Right ventricle myocardium inferior (tissue), 1 donor: ENCODE measurements at places on chromosomes 1 and 21.

DNA sequence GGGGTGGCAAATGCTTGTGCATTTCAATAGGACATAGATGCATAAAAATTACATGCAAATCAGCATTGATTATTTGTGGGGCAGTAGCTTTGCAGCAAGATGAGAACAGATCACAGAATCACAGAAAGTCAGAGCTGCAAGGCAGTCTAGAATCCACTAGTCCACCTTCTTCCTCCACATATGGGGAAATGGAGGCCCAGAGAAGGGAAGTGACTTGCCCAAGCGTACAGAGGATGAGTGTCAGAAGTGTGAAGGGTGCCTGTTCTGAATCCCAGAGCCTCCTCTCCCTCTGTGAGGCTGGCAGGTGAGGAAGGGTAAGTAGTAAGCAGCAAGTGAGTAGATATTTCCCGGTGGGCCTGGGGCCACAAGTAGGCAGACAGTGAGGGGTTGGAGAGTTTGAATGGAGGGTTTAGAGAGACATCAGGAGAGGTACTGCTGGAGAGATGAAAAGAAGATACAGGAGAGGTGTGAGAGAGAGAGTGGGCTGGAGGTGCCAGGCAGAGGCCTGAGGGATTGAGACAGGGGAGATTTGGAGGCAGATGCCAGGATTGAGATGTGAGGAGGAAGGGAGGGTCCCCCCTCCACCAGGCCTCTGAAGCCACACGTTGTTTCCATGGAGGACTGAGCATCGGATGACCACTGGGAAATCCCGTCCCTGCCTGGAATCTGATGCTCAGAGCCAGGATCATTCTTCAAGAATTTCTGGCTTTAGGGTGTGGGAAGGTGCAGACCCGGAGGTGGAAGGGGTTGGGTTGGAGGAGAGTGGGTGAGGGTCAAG lies 4.8 kb upstream of the MYOG start:
- DNase-seq, result no peak

- DNase-seq, result no peak
These were observed 296.4 kb downstream of the PTPRU start for GRCh38 chr1:29532751-29533150.

- DNase-seq, result no peak
These were observed 177.3 kb downstream of the KCTD3 start for GRCh38 chr1:215744419-215744818.

GRCh38 chr1:228488818-228489674 lies 1.9 kb downstream of the RNF187 start:
- no peak for DNase-seq

DNA sequence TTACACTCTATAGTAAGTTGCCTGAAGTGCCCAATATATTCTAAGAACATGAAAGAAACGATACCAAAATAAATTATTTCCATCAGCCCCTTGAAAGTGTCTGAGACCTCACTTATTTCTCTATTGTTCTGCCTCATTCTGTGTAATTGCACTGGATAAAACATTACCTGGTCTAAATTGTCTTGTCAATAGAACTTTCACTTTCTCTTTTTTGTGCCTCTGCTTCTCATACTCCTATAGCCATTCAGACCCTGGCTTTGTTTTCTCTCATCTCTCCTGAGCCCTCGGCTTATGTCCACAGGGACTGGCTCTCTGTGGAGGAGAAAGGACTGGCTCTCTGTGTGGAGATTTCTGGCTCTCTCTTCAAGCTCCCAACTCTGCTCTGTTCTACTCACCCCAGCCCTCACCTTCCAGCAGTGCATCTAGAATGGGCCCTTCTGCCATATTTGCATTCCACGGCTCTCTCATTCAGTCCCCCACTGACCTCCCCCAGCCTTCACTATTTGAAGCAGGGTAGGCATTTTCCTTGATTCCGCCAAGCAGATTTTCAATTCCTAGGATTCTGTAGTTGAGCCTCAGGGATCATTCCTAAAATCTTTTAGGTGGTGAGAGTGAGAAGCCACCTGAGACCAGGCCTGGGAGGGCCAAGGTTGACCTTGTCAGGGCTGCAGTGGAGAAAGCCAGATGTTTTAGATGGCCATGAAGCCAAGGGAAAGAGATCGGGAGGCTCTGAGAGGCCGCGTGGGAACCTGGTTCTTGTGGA lies 15.9 kb upstream of the GALNT2 start:
- DNase-seq, result no peak

GRCh38 chr21:34343838-34344381 lies 19.9 kb upstream of the KCNE2 start:
- no peak for DNase-seq

DNA sequence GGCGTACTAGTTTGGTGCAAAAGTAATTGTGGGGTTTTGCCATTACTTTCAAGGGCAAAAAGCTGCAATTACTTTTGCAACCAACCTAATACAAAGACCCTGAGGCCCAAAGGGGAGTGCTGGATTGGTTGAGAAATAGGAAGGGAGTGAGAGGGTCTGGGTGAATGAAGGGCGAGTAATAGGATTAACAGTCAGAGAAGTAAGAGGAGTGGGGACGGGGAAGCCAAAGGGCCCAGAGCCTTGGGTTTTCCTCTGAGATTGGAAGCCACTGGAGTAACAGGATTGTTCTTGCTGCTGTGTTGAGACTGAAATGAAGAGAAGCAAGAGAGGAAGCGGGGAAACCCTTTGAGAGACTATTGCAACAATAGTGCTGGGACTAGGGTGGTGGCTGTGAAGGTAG lies 19.0 kb upstream of the PRELP start:
- DNase-seq, result no peak

DNA sequence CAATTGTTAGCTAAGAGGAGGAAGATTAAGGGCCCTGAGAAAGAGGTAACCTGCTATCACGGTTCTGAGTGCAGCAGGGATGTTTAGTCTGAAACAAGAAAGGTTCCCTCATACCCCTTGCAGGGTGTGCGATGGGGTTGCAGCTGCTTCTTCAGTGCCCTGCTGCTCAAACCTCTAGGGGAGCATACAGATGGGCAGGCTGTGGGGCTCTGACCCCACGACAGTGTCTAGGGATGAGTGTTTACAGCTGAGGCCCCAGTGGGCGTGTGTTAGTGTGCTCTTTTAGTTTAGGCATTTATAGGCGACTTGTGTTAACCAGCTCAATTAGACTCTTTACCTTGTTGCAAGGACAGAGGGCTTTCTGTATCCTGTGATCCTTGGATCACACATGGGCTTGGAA lies 41.3 kb upstream of the PLA2G5 start:
- peak; percentile 61 for DNase-seq

GRCh38 chr1:201447903-201448871 lies 20.8 kb downstream of the PHLDA3 start:
- DNase-seq, result peak; percentile 86

GRCh38 chr1:59446257-59446901 lies 149.5 kb downstream of the FGGY start:
- no peak for DNase-seq

DNA sequence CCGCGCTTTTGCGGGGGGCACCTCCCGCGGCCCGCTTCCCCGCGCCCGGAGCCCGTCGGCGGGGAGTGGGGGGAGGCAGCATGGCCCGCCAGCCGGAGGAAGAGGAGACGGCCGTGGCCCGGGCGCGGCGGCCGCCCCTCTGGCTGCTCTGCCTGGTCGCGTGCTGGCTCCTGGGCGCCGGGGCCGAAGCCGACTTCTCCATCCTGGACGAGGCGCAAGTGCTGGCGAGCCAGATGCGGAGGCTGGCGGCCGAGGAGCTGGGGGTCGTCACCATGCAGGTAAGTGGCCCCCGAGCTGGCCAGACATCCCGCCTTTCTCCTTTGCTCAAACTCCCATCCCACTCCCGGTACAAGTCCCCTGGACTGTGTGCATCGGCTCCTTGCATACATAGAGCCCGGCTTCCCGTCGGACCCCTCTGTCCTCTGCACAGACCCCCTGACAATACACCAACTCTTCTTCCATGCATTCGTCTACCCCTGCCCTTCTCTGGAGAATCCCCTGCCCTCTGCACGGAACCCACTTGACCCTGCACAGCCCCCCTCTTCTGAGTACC lies 812 bp downstream of the CACHD1 start:
- peak; percentile 72 for DNase-seq

DNA sequence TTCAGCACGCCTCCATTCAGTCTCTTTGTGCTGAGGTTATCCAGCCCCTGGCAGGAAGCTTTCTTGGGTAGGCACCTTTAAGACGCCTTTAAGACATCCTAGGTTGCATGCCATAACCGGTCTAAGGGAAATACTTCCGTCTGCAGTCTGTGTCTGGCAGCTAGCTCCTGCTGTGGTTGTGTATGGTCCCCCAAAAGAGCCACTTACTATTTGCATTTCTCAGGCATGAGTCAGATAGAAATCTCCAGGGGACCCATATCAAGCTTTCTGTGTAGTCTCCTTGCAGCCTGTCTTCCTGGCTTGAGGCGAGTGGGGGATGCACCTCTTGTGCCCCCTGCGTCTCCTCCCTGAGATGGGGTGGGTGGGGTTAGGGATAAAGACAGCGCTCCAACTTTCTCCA lies 10.0 kb upstream of the RYR2 start:
- DNase-seq, result no peak

GRCh38 chr1:208085655-208086515 lies 158.3 kb downstream of the PLXNA2 start:
- no peak for DNase-seq

GRCh38 chr1:24369199-24369598 lies 44.4 kb downstream of the STPG1 start:
- DNase-seq, result no peak

GRCh38 chr21:25062061-25062460 lies 545.2 kb downstream of the MRPL39 start:
- no peak for DNase-seq

DNA sequence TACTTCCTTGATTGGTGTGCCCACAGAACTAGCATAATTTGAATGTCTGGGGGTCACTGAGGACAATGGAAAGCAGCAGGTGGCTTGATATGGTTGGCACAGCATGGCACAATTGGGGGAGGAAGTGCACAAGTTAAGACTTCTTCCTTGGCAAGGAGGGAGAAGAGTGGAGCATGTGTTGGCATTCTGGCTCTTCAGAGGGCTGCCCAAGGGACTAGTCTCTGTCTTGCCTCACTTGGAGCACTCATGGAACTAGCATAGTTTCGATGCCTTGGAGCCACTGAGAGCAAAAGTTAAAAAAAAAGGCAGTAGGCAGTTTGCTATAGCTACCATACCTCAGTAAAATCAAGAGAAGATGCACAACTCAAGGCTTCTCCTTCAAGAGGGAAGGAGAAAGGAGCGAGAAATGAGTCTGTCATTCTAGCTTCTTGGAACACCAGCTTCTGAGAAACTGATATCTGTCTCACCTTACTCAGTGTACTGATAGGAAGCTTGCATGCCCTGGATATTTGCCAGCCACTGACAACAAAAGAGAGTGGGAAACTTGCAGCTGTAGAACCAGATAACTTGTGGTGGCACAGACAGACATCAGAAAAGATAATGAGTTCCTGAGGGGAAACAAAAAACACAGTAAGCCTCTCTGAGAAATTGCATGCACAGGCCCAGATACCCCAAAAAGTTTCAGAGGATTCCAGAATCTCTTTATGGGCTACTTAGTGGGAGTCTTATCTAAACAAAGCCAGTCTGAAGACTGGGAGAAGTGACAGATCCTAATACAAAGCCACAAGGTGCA lies 207.5 kb upstream of the SAMSN1 start:
- DNase-seq, result no peak

GRCh38 chr1:181661569-181661968 lies 178.3 kb downstream of the CACNA1E start:
- DNase-seq, result no peak

- no peak for DNase-seq
These were observed 11.6 kb downstream of the COL9A2 start for GRCh38 chr1:40305451-40305850.

DNA sequence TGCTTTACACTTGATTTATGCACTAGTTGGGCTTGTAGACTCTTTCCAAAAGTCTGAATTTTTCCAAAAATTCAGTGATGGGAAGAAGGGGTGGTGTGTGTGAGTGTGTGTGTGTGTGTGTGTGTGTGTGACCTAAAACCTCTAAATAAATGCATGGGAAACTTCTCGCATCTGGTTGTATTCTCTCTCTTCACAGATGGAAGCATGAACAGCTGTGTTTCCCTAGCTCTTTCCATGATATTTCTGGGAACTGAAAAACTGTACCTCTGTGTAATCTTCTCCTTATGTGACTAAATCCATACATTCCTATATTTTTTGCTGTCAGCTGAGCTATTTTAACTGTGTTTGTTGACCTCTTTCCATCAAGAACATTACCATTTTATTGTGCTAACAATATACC lies 26.2 kb upstream of the CYYR1 start:
- no peak for DNase-seq

- DNase-seq, result no peak
These were observed 39.7 kb downstream of the NUP210L start for GRCh38 chr1:154115180-154115579.

- DNase-seq, result no peak
These were observed 47.6 kb upstream of the SAMD13 start for GRCh38 chr1:84253891-84254290.

DNA sequence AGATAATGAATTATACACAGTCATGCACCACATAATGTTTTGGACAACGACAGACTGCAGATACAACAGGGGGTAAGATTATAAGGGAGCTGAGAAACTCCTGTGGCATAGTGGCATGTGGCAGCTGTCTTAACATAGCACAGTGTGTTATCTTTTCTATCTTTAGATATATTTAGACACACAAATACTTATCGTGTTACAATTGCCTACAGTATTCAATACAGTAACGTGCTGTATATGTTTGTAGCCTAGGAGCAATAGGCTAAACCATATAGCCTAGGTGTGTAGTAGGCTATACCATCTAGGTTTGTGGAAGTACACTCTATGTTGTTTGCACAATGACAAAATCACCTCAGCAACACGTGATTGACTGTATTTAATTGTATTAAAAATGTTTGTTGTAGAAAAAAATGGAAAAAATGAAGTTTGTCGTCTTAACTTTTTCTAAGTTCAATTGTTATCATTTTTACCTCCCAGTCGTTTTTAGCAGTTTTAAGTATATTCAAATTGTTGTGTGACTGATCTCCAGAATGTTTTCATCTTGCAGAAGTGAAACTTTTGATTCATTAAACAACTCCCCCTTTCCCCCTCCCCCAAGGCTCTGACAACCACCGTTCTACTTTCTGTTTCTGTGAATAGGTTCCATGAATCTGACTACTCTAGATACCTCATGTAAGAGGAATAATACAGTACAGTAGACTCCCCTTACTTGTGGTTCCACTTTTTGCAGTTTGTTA lies 351.0 kb upstream of the B3GALT2 start:
- DNase-seq, result no peak

GRCh38 chr1:31627930-31628559 lies 10.6 kb downstream of the HCRTR1 start:
- peak; percentile 79 for DNase-seq

GRCh38 chr1:99232172-99232571 lies 32.1 kb upstream of the PLPPR4 start:
- no peak for DNase-seq

DNA sequence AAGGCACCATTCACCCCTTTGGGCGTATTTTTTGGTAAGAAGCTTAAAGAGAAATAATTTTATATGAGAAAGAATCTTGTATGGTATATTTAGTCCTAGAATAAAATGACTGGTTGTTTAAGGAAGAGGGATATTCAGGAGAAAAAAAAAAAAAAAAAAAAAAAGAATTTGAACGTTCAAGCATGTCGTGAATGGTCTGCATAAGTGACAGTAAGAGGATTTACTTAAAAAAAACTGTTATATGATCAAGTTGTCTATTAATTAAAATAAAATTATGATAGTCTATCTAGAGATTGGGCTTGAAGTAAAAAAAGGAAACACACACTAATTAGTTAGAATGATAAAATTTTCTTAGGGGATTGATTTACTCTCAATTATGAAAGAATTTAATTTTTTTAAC lies 11.7 kb upstream of the OR14I1 start:
- no peak for DNase-seq
